Neuronal stem cell (in vitro differentiated cells): ENCODE measurements at places on chromosomes 1 and 21.

DNA sequence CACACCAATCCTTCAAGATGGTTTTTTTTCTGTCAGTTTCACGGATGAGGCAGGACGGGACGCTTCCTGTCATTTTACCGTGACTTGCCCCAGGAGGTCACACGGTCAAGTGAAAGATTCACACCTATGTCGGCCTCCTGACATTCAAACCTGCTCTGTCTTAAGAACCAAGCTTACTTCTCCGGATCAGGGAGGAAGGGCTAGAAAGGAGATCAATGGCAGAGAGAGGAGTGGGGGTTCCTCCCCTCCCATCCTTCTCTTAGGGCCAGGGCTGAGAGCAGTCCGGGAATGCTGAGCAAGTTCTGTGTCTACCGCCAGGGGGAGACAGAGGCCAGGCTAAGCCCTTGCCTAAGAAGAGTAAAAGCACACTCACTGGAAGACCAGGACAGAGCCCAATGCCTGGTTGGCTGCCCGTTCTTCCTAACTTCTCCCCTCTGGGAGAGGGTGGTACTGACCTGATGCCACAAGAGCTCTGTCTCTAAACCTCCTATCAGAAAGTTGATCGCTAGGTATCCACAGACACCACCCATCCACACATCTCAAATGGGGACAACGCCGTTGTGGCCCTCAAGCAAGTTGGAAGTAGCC is 1.1 kb upstream of the PPM1J start:
- DNase-seq = peak; percentile 95
- H3K4me3 ChIP-seq = peak overlapping the region; percentile 53
- H3K36me3 ChIP-seq = no peaks in the 10 kb centered on the region
- H3K4me1 ChIP-seq = peaks cover 12% of the 10 kb centered on the region
- H3K27me3 ChIP-seq = peaks cover 8% of the 10 kb centered on the region
- no peak overlapping the region for H3K27ac ChIP-seq

DNA sequence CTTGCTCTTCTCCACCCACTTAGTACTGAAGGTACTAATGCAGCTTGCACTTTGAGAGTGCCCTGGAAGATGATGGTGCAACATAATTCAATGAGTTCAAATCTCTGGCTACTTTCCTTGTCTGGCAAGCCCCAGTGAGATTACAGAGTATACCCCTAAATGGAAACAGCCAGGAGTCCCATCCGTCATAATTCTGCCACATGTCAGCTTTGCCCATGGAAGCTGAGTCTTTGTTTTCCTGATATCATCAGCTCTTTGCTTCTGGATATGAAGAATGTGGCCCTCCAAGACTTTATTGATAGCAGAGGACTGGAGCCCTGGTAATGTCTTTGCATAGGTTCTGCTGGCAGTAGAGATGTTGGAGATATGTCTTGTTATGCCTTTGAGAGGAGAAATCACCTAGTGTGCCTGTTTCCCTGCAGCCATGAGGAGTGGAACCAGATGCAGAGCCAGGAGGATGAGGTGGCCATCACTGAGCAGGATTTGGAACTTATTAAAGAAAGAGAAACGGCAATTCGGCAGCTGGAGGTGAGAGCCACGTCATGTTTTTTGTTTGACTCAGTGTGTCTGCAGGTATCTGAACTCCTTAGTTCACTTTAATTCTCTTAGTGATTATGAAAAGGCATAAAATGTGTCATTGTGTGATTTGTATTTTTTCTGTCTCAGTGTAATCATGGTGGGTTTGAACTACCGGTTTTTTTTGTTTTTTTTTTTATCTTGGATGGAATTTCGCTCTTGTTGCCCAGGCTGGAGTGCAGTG is 18.7 kb upstream of the PPP1R8 start:
- no peaks in the 10 kb centered on the region for H3K36me3 ChIP-seq
- no peak overlapping the region for H3K27ac ChIP-seq
- no peak overlapping the region for H3K4me3 ChIP-seq
- no peaks in the 10 kb centered on the region for H3K27me3 ChIP-seq

DNA sequence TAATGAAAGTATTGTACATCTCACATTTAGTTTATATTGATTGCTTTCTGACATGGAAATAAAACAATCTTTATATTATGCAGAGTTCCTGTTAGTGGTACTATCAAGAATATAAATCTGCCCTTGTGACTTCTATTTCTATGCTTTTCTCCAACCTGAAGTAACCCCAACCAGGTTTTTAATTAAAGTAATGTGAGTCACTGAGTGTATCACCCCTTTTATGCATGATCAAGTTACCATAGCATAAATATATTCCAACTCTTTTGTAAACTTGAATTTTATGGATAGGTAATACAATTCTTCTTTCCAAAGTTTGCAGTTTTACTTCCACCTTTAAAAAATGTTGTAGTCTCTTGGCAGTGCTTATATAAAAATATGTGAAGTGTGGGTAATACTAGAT is 532.3 kb downstream of the USP25 start:
- H3K36me3 ChIP-seq = no peaks in the 10 kb centered on the region
- DNase-seq = no peak
- no peak overlapping the region for H3K27ac ChIP-seq
- no peaks in the 10 kb centered on the region for H3K4me1 ChIP-seq
- no peak overlapping the region for H3K4me3 ChIP-seq
- no peaks in the 10 kb centered on the region for H3K27me3 ChIP-seq

- no peaks in the 10 kb centered on the region for H3K36me3 ChIP-seq
- H3K4me3 ChIP-seq = no peak overlapping the region
- H3K4me1 ChIP-seq = no peaks in the 10 kb centered on the region
- H3K27ac ChIP-seq = no peak overlapping the region
These were observed 99.4 kb downstream of the TEX35 start for GRCh38 chr1:178612261-178612660.

GRCh38 chr1:178052650-178053461 is 41.0 kb upstream of the RASAL2 start:
- H3K36me3 ChIP-seq = no peaks in the 10 kb centered on the region
- no peak for DNase-seq
- H3K27ac ChIP-seq = no peak overlapping the region

DNA sequence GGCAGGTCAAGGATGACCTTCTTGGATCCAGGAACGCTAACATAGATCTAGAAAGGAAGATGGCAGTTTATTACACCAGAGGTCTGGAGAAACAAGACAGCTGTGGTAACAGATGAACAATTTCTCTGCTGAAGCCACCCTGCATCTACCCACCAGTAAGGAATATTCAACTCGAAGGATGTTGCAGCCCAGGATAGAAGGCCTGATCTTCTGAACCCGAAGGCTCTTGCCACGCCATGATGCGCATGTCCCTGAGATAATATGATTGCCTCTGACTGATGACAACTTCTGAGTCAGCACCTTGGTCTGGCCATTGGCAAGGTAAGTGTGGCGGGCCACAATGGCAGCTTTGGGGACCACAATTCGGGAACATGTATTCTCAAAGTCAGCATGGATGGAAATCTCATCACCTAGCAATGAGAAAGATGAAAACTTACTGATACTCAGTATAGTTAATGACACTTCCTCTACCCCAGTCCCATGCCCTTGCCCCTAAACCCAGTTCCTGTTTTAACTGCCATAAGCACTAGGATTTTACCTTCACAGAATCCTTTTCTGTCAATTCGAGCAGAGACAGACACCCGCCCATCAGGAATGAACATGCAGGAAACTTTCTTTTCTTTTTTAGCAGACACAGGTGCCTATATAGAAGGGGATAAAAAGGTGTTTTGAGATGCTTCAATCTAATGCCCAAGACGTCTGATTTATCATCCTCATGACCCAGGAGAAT is 1.8 kb downstream of the TXNIP start:
- H3K36me3 ChIP-seq = peaks cover 17% of the 10 kb centered on the region
- H3K4me3 ChIP-seq = peak overlapping the region; percentile 91
- H3K4me1 ChIP-seq = peaks cover 10% of the 10 kb centered on the region

- no peaks in the 10 kb centered on the region for H3K4me1 ChIP-seq
- no peak for DNase-seq
- H3K36me3 ChIP-seq = peaks cover 100% of the 10 kb centered on the region
- H3K4me3 ChIP-seq = no peak overlapping the region
- H3K27me3 ChIP-seq = no peaks in the 10 kb centered on the region
These were observed 16.8 kb downstream of the DHX9 start for GRCh38 chr1:182855911-182856310.

- H3K4me3 ChIP-seq = no peak overlapping the region
- H3K36me3 ChIP-seq = no peaks in the 10 kb centered on the region
- DNase-seq = no peak
- H3K4me1 ChIP-seq = peaks cover 3% of the 10 kb centered on the region
- no peaks in the 10 kb centered on the region for H3K27me3 ChIP-seq
These were observed 102.2 kb upstream of the RAB3GAP2 start for GRCh38 chr1:220374449-220374848.

GRCh38 chr1:240663169-240663879 is 51.4 kb upstream of the GREM2 start:
- no peaks in the 10 kb centered on the region for H3K4me1 ChIP-seq
- no peak for DNase-seq
- H3K4me3 ChIP-seq = no peak overlapping the region
- H3K27ac ChIP-seq = no peak overlapping the region
- no peaks in the 10 kb centered on the region for H3K36me3 ChIP-seq

DNA sequence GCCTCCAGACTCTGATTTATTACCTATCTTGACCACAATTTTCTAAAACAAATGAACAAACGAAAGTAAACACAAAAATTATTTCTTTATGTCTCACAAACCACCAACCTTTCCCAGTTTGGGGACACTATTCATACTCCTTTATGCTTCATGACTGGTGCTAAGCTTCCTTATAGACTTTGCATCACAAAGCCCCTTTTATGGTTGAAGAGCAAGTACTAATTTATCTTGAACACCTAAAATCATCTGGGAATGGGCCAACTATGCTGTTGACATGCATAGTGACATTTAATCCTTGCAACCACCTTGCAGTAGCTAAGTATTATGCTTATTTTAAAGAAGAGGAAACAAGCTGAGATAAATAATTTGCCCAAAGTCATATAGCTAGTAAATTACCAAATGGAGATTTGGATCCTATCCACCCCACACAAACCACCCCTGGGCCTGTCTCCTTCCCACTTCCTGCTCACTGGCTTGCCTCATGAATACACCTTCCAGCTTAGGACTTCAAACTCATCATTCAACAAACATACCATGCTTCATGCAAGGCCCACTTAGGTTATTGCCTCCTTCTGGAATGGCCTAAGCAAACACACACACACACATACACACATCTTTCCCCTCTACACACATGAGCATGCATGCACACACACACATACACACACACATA is 192.2 kb downstream of the PLPP3 start:
- no peaks in the 10 kb centered on the region for H3K27me3 ChIP-seq
- H3K4me3 ChIP-seq = no peak overlapping the region
- H3K27ac ChIP-seq = no peak overlapping the region
- peaks cover 9% of the 10 kb centered on the region for H3K4me1 ChIP-seq
- no peaks in the 10 kb centered on the region for H3K36me3 ChIP-seq
- DNase-seq = no peak

DNA sequence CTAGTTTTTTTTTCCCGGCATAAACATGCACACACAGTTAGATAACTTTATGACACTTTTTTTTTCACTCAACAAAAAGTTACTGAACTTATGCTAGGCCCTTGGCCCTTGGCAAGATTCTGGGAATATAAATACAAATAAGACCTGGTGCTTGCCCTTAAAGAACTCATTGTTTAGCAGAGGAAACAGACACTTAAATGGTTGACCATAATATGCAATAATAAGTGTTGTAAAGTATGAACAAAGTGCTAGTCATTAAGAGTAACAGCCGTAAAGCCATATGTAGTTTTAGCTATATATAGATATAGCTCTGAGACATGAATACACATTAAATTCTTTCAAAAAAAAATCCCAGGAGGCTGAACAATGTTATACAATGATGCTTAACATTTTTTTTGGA is 198.3 kb downstream of the CYYR1 start:
- DNase-seq = no peak
- H3K27me3 ChIP-seq = peaks cover 2% of the 10 kb centered on the region

GRCh38 chr1:236830560-236830959 is 35.5 kb downstream of the MTR start:
- no peak overlapping the region for H3K27ac ChIP-seq
- no peak overlapping the region for H3K4me3 ChIP-seq
- DNase-seq = no peak
- H3K4me1 ChIP-seq = no peaks in the 10 kb centered on the region
- peaks cover 6% of the 10 kb centered on the region for H3K36me3 ChIP-seq

DNA sequence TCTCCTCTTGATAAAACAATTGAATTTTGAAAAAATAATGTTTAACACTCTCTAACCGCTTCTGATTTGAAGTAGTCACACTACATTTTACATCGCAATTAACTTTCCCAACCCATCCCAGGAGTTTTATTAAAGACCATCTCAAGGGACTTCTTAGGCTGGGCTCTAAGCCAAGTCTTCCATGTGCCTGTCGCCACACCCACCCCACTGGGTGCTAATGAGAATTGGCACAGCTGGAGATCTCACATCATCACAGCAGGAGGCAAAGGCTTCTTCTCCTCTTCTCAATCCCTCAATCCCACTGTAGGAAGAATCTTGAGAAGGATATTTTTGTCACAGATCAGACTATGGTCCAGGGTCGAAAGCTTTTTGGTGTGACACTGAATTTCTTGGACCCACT is 328.9 kb downstream of the NUF2 start:
- no peak overlapping the region for H3K27ac ChIP-seq
- H3K4me1 ChIP-seq = no peaks in the 10 kb centered on the region
- no peak for DNase-seq
- H3K4me3 ChIP-seq = no peak overlapping the region
- H3K36me3 ChIP-seq = no peaks in the 10 kb centered on the region

DNA sequence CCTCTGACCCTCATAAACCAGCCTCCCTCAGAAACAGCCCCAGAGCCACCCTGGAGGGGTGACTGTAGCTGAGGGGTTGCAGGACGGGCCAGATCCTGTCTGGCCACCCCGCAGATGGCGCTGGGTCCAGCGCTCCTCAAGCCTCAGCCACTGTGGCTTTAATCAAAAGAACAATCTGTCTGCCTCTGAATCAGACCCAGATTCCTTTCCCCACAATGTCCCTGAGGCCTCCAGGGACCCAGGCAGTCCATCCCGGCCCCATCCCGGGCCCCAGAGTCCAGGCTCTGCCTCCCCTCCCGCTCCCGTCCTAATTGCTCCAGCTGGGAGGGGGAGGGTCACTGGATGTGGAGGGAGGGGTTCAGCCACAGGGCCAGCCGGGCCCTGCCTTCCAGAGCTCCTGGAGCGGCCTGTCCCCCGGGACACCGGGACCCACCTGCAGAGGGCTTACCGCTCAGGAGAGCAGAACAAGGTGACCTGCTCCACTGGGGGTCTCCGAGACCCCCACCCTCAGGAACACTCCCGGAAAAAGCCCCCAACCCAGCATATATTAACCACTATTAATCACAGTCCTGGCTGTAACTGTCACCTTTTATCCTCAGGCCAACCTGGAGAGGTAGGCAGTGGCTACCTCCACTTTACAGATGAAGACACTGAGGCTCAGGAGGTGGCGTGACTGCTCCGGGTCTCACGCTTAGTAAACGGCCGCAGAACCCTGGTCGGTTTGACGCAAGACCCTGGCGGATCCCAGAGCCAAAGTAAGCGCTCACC is 836 bp upstream of the FBLIM1 start:
- H3K4me3 ChIP-seq = peak overlapping the region; percentile 66
- DNase-seq = no peak
- no peaks in the 10 kb centered on the region for H3K36me3 ChIP-seq
- H3K27ac ChIP-seq = no peak overlapping the region
- H3K27me3 ChIP-seq = peaks cover 20% of the 10 kb centered on the region
- peaks cover 32% of the 10 kb centered on the region for H3K4me1 ChIP-seq

- DNase-seq = no peak
- no peak overlapping the region for H3K4me3 ChIP-seq
- peaks cover 38% of the 10 kb centered on the region for H3K36me3 ChIP-seq
These were observed 22.1 kb downstream of the ZBTB17 start for GRCh38 chr1:15953791-15954241.

- no peak overlapping the region for H3K4me3 ChIP-seq
- H3K36me3 ChIP-seq = no peaks in the 10 kb centered on the region
- DNase-seq = no peak
- H3K27ac ChIP-seq = no peak overlapping the region
- H3K4me1 ChIP-seq = no peaks in the 10 kb centered on the region
These were observed 20.8 kb upstream of the CD5L start for GRCh38 chr1:157862114-157863070.

- no peak overlapping the region for H3K4me3 ChIP-seq
- no peaks in the 10 kb centered on the region for H3K36me3 ChIP-seq
These were observed 98.3 kb upstream of the SLC2A1 start for GRCh38 chr1:43056981-43057391.
